Cortex of kidney (tissue), 1 donor: ENCODE measurements at places on chromosomes 16 and 17.

DNA sequence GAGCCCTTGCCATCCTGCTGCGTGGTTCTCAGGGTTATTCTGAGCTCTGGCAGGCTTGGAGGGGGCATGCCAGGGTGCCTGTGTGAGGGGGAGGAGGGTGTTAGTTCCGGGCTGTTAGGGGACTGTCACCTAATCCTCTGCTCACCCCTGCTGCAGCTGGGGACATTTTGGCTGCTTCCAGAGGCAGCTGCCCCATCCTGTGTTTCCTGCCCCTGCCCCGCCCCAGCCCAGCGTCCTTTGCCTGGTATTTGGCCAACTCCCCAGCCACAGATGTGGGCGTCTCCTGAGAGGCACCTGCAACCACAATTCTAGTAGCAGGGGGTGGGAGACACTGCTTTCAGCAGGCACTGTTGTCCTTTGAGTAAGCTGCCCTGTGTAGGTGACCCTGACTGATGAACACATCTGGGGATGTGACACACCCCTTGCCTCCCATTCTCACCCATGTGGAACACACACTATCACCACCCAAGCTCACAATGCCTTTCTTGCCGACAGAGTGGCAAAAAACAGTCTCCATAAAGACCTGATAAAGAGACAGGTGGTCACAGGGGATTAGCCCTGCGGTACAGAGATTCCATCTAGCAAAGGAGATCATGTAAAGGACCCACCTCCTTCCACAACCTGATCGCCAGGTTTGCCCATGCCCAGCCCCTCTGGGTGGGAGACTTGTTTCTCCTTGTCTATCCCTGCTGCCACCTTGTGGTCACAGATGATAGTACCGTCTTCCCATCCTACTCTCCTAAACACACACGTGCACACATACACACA is at the start of gene CHRNE:
Gene CHRNE, minus strand, starts transcription at position 48 of the 768 bp plus-strand sequence. Its CDS starts 35 bp downstream, at position 13.
- no peak for DNase-seq

DNA sequence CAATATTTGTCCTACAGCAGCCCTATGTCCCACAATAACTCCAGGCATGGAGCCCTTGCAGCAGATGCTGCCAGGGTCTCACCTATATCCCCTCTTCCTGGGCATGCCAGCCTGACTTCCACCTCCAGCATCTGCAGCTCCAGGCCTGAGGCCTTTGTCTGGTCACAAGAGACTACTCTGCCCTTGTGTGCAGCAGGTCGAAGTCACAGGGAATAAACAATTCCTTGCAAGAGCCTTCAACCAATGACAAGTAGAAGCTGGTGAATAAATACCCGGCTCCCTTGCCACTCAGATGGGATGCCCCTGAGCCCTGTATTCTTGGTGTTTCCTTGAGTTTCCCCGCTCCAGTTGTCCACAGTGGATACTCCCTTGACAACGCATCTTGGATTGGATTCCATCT is 23.0 kb downstream of the CES1 start:
- DNase-seq: no peak

DNA sequence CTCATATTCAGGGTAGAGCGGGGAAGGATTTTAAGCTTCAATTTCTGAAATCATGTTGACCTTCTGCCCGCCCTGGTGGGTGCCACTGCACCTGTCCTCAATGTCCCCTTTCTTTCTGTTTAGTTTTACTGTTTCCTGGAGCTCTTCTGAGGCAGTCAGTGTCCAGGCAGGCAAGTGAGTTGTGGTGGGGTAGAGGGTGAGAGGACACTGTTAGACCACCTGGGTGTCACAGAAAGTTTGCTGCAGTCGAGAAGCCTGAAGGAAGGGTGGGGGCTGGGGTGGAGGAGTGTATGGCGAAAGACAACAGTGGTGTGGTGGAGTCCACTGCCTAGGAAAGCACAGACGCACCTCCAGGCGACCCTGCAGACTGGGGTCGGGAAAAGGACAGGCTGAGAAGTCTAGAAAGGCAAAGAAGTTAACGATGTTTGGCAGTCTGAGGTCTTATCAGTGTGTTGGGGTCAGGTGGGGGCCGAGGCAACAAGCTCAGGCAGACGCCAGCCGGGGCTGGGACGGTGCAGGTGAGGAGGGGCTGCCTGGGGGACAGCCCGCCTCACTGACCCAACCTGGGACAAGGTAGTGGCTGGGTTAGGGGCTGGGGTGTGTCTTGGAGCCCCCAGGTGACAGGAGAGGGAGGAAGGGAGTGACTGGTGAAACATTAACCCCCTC is 23.3 kb upstream of the HOXB13 start:
- no peak for DNase-seq

GRCh38 chr17:69228576-69228975 is at the start of gene ABCA10:
Gene ABCA10 (minus strand): TSS chr17:69228824. CDS start chr17:69225358, 3,466 bp downstream.
- DNase-seq: no peak

GRCh38 chr17:77831474-77832179 is 126.9 kb upstream of the TNRC6C start:
- DNase-seq: no peak

GRCh38 chr16:87661561-87661960 is 59.3 kb downstream of the JPH3 start:
- no peak for DNase-seq

DNA sequence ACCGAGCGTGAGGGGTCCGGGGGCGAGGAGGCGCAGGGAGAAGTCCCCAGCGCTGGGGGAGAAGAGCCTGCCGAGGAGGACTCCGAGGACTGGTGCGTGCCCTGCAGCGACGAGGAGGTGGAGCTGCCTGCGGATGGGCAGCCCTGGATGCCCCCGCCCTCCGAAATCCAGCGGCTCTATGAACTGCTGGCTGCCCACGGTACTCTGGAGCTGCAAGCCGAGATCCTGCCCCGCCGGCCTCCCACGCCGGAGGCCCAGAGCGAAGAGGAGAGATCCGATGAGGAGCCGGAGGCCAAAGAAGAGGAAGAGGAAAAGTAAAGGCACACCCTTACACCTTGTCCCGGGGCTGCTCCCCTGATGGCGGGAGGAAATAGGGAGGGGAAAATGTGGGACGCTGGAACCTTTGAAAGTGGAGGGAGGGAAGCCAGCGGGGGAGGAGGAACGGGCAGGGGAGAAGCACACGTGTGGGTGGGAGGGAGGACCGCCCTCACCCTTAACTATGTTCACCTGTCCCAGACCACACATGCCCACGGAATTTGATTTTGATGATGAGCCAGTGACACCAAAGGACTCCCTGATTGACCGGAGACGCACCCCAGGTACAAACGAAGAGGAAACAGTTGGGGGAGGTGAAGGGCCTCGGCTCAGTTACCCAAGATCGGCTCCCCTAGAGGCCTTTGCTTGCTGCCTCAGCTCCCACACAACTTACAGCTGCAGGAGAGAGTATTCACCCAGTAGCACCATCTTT is 916 bp downstream of the PAGR1 start:
- no peak for DNase-seq

GRCh38 chr17:81200695-81201580 is 21.8 kb downstream of the CEP131 start:
- no peak for DNase-seq

DNA sequence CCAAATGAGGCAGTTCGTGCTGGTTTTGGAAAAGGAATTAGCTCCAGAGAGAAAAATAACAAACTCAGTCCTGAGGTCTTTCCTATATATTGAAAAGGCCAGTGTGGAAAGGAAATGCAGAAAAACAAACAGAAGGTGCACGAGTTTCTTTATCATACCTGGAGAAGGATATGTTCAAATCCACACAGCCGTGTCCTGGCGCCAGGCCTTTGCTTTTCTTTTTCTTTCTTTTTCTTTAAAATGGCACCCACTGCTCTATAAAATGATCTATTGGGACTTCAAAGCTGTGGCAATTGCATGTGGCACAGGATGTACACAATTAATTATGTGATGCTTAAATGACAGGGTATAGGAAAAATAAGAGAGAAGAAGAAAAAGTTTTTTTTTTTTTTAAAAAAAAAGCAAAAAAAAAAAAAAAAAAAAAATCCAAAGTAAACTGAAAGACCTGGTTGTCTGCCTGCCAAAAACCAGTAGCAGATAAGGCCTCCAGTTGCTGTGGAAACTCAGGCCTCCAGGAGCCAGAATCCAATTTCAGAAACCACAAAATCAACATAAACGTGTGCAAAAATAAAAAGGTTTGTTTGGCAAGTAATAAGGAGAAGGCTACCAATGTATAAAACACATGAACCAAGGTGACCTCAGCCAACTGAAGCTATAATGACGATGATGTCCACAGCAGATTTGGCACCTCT is 957.6 kb upstream of the SOX9 start:
- no peak for DNase-seq

- DNase-seq: no peak
Observed at GRCh38 chr16:397736-398332, 835 bp downstream of the NME4 start.

- no peak for DNase-seq
Observed at GRCh38 chr16:68395167-68395786, 53.0 kb downstream of the SMPD3 start.

- no peak for DNase-seq
Observed at GRCh38 chr17:59001158-59001814, 105.4 kb downstream of the TRIM37 start.
